ENCODE measurements at places on chromosomes 13 and 19. TPM values are rescaled to one million over a fixed set of nuclear protein-coding genes. Genes with fewer than 3 reads are reported as not detected.

- DNase-seq: peak; percentile 31
Observed at GRCh38 chr13:109787135-109787954, 962 bp upstream of the IRS2 start.

The POU2F2 gene
- 3.2 TPM for total RNA-seq

The PCSK4 gene
- total RNA-seq: not detected

The NTF4 gene
- 0.64 TPM for total RNA-seq

- DNase-seq: no peak
Observed at GRCh38 chr13:99477493-99477892, 23.8 kb upstream of the TM9SF2 start.

The KLK14 gene
- not detected for total RNA-seq

DNA sequence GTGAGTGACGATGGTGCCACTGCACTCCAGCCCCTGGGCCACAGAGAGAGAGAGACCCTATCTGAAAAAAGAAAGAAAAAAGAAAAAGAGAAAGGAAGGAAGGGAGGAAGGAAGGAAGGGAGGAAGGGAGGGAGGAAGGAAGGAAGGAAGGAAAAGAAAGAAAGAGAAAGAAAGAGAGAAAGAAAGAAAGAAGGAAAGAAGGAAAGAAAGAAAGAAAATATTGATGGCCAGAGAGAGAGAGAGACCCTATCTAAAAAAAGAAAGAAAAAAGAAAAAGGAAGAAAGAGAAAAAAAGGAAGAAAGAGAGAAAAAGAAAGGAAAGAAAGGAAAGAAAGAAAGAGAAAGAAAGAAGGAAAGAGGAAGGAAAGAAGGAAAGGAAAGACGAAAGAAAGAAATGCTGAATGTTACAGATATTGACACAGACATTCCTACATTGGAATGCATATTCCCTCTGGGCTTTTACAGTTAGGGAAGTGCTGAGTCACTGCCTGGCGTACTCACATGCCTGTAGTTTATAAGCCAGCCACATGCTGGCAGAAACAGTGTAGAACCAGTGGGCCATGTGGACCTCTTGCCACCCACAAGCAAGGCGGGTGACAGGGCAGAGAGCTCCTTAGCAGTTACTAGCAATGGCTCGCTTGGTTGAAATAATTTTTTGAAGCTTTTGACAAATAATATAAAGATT is 34.6 kb upstream of the SLC46A3 start:
- no peak for DNase-seq

DNA sequence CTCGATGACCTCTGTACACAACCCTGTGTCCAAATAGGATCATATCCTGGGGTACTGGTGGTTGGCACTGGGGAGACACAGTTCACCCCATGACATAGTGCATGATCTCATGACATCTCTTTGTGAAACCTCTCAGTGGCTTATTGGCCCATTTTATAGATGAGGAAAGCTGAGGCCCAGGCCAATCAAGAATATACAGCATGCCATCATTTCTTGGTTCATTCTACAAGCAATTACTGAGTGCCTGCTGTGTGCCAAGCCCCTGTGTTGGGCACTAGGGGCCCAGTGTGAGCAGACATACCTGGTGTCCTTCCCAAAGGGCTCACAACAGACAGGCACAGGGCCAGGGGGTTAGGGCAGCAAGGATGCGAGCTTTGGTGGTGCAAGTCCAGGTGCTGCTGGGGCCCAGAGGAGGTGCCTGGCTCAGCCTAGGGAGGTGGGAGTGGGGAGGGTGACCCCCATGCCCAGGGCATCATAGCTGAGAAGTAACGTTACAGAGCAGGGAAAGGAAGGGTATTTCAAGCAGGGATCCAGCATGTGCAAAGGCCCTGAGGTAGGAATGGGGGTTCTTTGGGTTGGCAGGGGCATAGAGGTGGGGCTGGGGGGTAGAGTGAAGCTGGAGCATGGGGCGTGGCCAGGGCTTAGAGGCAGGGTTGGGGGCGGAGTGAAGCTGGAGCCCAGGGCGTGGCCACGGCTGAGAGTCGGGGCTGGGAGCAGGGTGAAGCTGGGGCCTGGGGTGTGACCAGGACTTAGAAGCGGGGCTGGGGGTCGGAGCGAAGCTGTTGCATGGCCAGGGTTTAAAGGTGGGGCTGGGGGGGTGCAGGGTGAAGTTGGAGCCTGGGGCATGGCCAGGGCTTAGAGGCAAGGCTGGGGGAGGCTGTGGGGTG is 20.7 kb downstream of the COLGALT1 start:
- DNase-seq: no peak

GRCh38 chr19:35534803-35535480 is 1.7 kb downstream of the GAPDHS start:
- DNase-seq: no peak

- DNase-seq: no peak
Observed at GRCh38 chr13:101231751-101232428, 184.4 kb downstream of the NALCN start.

DNA sequence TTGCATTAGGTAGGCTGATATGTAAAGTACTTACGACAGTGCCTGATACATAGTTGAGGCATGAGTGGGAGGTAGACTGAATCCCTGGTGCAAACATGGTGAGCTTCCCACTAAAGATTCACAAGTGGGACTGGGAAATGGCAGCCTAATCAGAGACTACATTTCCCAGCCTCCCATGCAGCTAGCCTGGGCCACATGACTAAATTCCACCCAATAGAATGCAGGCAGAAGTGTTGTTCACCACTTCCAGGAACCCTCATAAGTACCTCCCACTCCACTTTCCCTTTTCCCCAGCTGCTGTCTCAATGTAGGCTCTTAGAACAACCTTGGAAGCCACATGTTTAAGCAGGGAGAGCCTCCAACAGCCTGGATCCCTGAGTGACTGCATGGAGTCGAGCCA is 104.9 kb downstream of the CACNA1A start:
- no peak for DNase-seq

- no peak for DNase-seq
Observed at GRCh38 chr19:15519433-15519976, 11.2 kb downstream of the CYP4F22 start.

- no peak for DNase-seq
Observed at GRCh38 chr13:79126706-79127105, 279.3 kb downstream of the RBM26 start.

GRCh38 chr19:49557641-49558325 is 22.6 kb downstream of the NOSIP start:
- no peak for DNase-seq

The IZUMO2 gene
- not detected for total RNA-seq

DNA sequence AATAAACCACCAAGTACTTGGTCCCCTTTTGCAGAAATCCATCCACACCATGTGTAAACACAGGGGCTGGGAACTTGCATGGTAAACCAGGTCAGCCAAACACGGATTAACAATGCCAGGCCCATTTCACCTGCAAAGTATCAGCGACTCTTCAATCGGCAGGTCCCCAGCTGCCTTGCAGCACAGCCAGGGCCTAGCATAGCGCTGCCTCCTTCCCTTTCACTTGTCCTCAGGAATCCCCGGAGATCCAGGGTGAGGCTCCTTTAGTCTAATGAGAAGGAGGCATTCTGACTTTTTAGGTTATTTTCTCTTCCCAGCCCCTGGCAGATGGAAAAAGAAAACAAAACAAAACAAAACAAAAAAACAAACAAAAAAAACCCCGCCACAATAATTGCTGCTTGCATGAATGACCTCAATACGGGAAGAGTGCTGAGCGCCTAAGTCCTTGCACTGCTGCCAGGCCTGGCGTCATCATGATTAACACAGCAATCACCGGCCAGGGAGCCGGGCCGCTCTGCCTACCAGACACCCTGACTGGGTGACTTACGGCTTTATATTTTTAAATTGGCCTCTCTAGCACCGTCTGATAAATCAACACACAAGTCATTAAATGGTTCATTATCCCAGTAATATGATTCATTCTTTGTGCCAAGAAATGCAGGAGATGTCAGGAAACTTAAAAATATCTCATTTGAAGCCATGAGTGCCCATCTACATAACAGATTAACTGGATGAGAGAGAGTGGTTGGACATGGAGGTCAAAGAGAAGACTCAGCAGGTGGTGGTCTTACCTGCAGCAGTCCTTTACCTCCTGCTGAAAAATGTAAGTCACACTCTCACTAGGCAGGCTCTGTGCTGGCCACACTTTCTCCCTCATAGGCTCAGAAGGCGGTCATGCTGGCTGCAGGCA is 692.7 kb downstream of the UQCRFS1 start:
- peak; percentile 18 for DNase-seq

The ZNF844 gene
- total RNA-seq: 20.4 TPM

The LGI4 gene
- 26.2 TPM for total RNA-seq

The SULT2A1 gene
- not detected for total RNA-seq

- DNase-seq: no peak
Observed at GRCh38 chr19:47486900-47487299, 2.9 kb upstream of the KPTN start.

DNA sequence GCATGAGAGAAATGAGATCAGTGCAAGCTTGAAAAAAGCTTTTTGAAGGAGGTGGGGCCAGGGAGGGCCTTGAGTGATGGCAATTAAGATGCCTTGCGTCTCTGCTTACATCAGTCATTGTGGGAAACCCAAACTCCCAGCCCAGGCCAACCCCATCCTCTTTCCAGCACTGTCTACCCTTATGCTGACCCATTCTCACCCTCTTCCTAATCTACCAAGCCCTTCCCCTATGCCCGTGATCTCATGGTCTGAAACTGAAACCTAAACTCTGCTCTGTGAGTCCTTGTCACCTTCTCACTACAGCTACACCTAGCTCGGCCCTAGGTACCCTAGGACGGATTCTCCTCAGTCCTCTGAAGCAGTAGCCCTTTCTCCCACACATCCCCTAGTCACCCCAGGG is 36.0 kb upstream of the SERP2 start:
- no peak for DNase-seq

DNA sequence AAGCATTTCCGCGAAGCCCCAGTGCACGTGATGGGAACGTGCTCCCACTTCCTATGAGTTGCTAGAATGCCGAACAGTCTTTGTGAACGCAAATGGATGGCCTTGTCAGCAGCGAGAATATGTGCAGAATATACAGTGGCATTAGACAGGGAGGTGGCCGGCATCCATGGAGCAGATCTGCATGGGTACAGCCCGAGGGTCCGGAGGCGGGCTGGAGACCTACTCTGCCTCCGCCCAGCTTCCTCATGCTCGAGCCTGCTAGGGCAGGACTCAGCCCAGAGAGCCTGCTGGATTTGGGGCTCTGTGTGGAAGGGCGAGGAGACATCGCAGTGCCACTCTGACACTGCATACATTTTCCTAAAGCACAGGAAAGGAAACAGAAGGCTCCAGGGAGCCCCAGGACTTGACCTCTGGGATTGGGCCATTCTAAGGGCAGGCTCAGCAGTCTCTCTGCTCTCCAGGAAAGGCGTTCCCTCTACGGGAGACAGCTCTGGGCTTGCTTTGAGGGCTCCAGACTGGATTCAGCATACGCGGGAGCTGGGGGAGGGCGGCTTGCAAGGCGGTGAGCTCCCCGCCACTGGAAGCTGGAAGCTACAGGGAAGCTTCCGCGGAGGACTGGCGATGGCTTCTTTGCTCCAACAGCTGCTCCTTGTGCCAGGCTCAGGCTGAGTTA is 55.9 kb upstream of the UQCRFS1 start:
- no peak for DNase-seq

The COLGALT1 gene
- total RNA-seq: 55.2 TPM

GRCh38 chr19:32421589-32422361 is 16.2 kb downstream of the DPY19L3 start:
- no peak for DNase-seq

The PLIN5 gene
- total RNA-seq: 2.6 TPM

The RBM26 gene
- total RNA-seq: 83.8 TPM

DNA sequence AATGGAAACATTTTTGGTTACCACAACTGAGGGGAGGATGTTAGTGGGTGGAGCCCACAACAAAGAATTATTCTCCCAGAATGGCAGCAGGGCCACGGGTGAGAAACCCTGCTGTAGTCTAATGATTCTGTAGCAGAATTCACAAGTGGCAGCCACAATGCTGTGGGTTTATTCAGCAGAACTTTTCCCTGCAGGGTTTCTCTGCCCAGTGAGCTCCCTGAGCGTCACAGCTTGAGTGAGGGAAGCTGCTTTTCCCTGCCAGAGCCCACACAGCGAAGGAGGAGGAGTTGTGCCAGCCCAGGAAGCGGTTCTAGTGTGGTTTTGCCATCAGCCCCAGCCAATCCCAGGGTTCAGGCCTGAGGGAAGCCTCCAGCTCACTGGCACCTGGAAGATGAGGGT is 4.4 kb downstream of the ATP12A start:
- no peak for DNase-seq

DNA sequence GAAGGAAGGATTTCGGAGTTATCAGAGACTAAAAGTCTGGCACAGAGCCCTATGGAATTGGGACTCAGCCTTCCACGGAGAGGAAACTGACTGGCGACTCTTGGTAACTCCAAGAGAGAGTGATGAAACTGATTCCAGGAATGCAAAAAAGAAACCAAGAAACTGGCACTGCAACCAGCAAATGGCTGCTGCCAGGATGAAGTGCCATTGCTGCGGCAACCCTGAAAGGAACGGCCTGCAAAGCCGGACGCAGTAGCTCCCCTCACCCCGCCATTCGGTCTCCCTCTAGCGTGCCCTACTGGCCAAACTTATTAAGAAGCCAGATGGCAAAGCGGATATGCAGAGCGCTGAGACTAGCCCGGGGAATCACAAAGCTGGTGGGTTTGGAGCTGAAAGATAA is 236.0 kb downstream of the PCDH9 start:
- DNase-seq: no peak

DNA sequence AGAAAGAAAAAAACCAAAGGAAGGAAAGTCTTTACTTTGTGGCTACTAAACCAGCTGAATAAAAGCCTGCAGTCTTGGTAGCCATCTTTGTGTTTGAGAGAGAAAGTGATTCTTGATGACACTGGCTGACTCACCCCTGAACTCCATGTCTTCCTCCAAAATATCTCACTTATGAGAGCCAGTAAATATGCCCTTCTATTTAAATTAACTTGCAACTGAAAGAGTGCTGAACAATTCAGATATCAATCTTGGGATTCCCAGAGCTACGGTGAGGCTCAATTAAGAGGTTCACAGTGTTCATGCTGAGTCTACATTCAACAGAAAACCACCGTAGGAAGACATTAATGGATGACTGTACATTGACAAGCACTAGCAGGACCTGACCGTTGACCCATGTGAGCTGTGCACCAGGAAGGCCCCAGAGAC is 57.9 kb downstream of the KCTD12 start:
- DNase-seq: no peak

GRCh38 chr19:33498391-33499000 is 23.1 kb downstream of the PEPD start:
- no peak for DNase-seq

DNA sequence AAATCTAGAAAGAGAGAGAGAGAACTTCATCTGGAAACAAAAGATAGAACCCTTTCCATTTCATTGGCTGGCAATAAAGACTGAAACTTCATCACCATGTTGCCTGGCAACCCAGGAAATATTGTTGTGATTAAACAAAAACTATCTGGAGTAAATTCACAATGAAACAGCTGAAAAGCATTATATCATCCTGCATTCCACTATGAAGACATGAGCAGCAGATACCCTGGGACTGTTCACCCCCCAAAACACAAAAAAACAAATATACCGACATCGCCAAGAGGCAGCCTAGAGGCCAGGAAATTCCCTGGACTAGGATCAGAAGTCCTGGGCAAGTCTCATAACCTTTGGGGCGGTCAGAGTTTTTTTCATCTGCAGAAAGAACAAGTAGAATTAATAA is 158.3 kb downstream of the FOXO1 start:
- DNase-seq: peak; percentile 48

GRCh38 chr19:34475975-34476594 is 5.5 kb upstream of the WTIP start:
- no peak for DNase-seq
